ENCODE measurements at places on chromosomes 16 and 17.
A peak's percentile ranks its signal among the peaks of the same experiment; 100 is the strongest.

- DNase-seq, result peak; percentile 23
Observed at GRCh38 chr17:30323895-30324319, 9.9 kb downstream of the TMIGD1 start.

DNA sequence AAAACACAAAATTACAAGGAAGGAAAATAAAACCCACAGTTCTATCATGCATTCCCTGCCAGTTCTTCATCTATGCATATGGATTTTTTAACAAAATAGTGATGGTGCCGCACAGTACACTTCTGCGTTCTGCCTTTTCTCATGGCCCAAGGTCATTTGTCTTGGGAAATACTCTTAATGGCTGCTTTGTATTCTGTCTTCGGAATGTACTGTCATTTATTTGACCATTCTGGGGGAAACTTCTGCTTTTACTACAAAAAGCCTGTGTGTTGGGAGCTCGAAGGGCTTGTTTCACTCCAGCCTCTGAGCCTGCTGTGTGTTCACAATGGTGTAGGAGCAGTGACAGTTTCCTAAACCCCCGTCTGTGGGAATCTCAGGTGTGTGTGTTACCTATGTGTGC, 82.8 kb upstream of the SEC14L1 start:
- DNase-seq, result no peak

DNA sequence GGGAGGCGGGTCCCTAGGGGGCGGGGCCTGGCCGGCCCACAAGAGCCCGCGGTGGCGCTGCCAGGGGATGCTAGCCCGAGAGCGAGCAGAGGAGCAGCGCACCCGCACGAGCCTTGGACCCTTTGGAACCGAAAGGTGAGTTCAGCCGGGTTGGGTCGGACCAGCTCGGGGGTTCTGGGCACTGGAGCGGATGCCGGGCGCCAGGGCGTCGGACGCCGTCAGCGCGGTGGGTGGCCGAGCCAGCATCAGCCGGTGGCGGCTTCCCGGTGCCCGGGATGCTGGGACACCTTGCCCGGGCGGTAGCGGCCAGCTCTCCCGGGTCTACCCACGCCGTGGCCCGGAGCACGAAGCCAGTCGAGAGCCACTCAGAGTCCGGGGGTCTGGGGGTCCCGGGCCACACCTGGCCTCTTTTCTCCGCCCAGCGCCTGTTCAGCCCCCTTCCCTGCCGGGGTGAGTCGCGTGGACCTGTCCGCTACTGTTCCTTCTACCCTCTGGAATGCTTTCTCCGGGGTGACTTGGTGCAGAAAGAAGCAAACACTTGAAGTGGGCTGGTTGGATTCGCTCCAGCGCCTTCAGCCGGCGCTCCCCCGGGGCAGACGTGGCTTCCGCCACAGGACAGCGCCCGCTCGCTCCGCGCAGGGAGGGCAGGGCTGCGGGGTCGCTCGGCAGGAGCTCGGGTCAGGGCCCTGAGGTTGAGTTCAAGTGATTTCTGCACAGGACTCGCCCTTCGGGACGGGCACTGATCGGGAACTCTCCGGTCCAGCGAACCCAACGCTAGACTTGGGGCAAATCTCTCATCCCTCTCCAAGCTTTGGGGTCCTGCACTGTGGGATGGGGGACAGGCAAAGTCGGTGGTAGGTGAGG, at the start of gene SCNN1G:
SCNN1G (plus strand) TSS at position 67 of the 864 bp plus-strand sequence. CDS start 3,527 bp downstream, outside the sequence.
- DNase-seq, result no peak

- DNase-seq, result no peak
Observed at GRCh38 chr16:12300490-12300889, 324.0 kb downstream of the SNX29 start.

- no peak for DNase-seq
Observed at GRCh38 chr17:1019451-1019850, 22.5 kb downstream of the TIMM22 start.

DNA sequence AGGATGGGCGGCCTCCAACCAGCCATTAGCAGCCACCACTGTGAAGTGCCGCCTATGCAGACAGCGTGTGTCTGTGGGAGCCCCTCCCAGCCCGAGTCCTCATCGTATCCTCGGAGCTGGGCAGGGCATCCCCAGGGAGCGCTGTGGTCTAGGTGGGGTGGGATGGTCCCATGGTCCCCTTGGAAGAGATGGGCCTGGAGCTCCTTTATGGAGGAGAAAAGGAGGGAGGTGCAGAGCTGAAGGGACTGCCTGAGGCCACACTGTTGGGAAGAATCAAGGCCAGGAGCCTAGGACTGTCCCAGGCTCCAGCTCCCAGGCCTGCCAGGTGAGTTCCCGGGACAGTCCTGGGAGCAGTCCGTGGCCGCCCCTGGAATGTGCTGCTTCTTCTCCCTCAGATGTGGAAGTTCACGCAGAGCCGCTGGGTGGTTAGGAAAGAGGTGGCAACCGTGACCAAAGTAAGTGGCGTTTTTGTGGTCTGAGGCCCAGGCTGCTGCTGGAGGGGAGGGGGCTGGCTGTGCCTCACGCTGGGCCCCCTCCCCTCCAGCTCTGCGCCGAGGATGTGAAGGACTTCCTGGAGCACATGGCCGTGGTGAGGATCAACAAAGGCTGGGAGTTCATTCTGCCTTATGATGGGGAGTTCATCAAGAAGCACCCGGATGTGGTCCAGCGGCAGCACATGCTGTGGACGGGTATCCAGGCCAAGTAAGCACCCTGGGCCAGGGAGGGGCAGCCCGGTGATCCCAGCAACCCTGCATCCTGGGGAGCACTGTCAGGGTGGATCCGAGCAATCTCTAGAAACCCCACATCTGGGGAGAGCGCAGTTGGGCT, 27.0 kb downstream of the POLR3E start:
- DNase-seq, result no peak

DNA sequence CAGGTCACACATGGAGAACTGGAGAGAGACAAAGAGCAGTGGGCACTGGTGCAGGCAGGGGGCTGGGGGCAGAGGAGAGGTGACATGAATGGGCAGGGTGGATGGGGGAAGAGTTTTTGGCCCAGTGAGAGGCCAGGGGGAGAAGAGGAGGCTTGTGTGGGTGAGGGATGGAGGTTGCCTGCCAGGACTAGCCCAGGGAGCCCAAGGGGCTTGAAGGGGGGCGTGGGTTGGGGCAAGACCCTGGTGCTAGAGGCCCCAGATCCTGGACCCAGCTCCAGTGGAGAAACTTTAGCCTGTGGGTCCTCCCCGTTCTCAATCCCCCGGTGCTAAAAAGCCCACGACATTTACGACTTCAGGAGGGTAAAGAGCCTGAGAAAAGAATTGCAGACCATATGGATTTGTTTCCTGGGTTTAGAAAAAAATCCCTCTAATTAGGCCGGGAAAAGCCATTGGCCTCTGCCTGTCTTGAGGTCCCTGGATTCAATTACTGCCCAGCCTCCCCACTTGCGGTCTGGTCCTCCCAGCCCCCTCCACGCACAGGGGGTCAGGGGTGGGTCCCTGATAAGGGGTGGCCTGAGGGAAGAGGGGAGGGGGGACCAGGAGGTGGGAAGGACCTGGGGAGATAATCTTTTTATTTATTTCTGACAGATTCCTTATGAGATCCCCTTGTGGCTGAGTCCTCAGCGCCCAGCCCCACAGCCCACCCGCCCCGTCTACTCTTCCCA, 33.0 kb downstream of the NGFR start:
- no peak for DNase-seq

DNA sequence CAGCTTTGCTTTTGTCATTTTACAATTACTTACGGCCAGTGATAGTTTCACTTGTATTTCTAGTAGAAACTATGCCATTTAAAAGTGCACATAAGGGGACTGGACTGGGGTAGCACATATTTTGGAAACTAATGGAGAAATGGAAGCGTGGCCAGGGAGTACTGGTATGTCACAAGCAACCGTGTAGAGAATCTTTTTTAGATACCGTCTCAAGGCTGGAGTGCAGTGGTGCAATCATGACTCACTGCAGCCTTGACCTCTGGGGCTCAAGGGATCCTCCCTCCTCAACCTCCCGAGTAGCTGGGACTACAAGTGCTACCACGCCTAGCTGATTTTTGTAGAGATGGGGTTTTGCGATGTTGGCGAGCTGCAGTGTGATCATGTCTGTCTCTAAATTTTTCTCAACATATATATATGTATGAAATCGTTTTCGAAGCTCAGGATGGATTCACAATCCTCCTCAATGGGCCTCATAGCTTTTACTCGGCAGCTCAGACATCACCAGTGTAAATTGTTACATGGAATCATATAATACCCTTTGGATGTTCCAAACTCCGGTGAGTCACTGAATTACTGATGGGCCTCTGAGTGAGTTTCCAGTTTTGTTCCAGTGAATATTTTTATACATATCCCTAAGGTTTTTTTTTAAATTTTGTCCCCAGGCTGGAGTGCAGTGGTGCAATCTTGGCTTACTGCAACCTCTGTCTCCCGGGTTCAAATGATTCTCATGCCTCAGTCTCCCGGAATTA, 51.7 kb downstream of the ZNF778 start:
- DNase-seq, result no peak

- DNase-seq, result no peak
Observed at GRCh38 chr17:5662409-5663085, 78.2 kb upstream of the NLRP1 start.

DNA sequence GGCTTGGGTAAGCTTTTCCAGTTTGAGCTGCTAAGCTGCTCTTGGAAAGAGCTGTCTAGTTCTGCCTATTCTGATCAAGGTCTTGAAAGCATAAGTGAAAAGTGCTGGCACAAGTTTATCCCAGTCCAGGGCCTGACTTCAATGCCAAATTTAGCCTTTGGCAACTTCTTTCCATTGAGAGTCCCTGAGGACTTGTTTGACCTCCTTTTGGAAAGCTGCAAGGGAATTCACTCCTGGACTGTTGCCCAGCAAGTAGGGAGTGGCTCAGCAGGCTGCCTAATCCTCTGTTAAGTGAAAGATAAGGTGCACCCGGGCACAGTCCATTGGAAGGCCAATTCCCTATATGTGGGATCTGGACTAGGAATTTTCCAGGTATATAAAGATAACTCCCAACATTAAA, 16.0 kb upstream of the TANC2 start:
- DNase-seq, result no peak

GRCh38 chr17:38415250-38416194, 12.7 kb upstream of the ARHGAP23 start:
- DNase-seq, result peak; percentile 93

Data from DMS153 (cell line).